ENCODE measurements at places on chromosomes 1 and 21.
A peak's percentile ranks its signal among the peaks of the same experiment; 100 is the strongest.

GRCh38 chr1:940107-941014, 16.6 kb downstream of the SAMD11 start:
- DNase-seq = no peak

- peak; percentile 47 for DNase-seq
These were observed at the start of gene C2CD4D for GRCh38 chr1:151839457-151840403. Gene C2CD4D (minus strand): TSS chr1:151839820. CDS start chr1:151838989, 831 bp downstream.

- no peak for DNase-seq
These were observed 95.5 kb upstream of the RALGPS2 start for GRCh38 chr1:178629252-178630154.

- DNase-seq = no peak
These were observed 107.5 kb downstream of the SPAG17 start for GRCh38 chr1:118077331-118078045.

- no peak for DNase-seq
These were observed 7.5 kb downstream of the MDM4 start for GRCh38 chr1:204523605-204524215.

GRCh38 chr1:238201992-238202391, 311.3 kb upstream of the ZP4 start:
- no peak for DNase-seq

DNA sequence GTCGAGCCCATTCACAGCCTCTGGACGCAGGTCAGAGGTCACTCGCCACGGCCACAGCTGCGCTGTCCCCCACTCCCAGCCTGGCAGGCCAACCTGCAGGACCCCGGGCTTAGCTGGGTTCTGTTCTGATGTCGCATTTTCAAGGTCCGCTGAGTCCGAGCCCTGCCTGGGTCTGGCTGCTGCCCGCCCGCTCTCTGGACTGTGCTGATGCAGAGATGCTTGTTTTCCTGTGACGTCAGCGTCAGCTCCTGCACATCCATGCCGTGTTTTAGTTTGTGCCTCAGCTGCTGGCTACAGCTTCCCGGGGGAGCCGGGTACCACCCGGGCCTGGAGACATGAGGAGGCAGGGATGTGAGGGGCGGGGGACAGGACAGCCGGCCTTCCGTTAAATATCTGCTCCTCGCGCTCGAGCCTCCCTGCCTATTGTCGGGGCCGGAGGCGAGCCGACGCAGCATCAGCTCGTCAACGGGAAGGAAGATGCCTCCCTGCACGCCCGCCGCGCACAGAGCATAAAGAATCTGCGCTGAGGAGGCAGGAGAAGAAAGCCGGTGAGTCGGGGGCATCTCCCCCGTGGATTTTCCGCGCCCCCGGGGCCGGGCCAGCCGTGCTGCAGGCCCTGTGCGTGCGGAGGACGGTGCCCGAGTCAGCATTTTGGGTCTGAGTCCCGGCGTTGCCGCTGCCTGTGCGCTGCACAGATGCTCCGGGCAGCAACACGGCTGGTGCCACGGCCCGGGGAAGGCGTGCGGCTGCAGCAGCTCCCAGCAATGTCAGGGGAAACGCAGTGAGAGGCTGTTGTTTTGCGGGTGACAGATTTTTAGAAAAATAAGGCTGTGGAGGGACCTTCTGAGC, 23.4 kb downstream of the PRKCZ start:
- no peak for DNase-seq

GRCh38 chr21:33244082-33244778, 14.5 kb downstream of the IFNAR2 start:
- no peak for DNase-seq

- no peak for DNase-seq
These were observed 65.4 kb downstream of the SLC35A3 start for GRCh38 chr1:100035214-100035613.

DNA sequence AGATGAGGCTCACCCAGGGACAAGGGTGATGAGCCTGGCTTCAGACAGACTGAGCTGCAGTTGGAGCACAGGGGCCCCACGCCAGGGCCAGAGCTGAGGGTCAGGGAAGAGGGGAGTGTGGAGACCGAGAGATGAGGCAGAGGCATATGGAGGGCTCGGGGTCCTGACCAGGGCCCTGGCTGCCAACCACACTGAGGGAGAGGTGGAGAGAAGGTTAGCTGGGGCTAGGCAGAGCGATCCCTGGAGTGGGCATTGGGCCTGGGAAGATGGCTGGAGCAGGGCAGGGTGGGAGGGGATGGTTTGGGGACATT, 8.0 kb downstream of the PEAR1 start:
- no peak for DNase-seq

DNA sequence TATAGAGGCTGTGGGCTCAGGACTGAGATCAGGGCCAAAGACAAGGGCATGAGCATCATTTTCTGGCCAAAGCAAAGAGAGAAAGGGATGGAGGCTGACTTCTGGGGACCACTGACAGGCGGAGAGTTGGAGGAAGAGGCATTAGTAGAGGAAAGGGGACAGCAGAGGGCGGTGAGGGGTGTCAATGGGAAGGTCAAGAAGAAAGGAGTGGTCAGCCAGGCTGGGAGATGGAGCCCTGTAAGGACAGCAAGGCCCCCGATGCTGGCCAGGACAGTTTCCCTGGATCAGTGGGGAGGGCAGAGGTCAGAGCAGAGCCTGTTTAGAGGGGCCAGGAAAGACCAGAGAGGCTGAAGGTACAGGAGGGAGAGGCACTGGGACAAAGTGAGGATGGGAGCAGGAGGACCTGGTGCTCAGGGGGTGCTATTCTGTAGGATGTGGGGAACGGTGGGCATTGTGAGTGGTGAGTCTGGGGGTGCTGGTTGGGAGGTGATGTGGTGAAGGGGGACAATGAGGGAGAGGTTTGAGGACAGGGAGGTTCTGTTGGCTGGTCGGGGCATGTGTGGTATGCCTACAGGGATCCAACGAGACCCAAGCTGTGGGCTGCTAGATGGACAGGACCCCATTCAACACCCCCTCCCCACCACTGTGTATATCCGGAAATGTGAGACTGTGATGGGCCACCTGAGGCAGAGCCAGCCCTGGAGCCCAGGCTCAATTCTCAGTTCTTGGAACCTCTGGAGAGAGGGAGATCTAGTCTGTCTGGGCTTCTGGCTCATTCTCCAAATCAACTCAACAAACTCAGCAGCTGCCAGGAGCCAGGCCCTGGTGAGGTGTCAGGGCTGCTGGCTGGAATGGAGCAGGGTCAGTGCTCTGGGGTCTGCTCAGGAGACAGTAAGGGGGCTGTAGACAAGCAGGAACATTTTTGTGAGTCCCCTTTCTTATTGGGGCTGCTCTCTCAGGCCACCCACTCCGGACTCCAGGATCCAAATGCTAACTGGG, 1.4 kb upstream of the FAM151A start:
- DNase-seq = no peak

DNA sequence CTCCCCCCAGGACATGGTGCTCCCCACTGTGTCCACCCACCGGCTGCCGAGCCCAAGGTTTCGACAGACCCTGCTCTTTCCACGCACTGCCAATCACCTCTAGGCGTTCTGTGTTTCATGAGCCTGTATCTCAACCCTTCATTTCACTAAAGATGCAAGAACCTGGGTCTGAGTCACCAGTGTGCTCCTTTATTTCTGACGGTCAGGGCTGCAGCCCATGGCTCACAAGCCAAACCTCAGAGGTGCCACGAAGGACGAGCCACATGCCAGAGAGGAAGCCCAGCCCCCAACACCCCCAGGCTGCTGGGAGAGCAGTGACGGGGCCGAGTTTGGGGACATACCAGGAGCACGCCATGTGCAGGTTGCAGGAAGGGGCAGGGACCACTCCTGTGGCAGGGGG, 79.2 kb upstream of the ARHGEF16 start:
- no peak for DNase-seq

GRCh38 chr1:21200767-21201166, 24.1 kb upstream of the EIF4G3 start:
- DNase-seq = no peak

DNA sequence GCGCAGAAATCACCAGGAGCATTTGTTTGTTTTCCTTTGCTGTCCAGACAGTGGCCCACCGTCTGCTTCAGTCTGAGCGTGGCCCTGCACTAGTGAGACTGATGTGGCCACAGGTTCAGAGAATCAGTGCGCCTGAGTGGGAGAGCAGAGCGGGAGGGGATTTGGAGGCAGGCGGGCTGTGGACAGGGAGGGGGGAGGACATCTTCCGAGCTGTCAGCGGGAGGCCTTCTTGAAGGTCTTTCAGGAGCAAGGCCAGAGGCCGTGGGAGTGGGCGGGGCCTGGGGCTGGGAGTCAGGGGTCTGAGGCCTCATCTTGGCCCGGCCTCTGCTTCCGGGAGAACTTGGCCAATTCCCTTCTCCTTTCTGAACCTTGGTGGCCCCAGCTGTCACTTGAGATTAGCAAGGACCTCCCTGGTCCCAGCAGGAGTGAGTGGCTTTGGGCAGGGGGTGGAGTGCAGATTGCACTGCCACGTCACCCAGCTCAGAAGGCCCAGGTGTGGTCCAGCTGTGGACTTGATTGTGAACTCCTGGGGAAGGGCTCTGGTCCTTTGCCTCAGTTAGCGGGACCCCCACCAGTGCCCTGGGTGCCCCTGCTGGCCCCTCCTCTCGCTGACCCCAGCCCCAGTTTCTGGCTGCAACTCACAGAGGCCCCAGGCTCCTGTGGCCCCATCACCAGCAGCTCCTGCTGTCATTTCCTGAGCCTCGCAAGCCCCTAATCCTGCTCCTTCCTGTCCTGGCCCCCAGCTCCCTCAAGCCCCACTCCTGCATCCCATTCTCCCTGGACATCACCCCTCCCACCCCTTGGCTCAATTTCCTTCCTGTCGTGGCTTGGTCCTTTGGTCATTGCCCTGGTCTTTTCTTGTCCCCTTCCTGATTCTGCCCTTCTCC, 8.4 kb downstream of the TNFRSF1B start:
- DNase-seq = no peak

GRCh38 chr1:53295726-53296116, 32.1 kb downstream of the LRP8 start:
- DNase-seq = no peak

DNA sequence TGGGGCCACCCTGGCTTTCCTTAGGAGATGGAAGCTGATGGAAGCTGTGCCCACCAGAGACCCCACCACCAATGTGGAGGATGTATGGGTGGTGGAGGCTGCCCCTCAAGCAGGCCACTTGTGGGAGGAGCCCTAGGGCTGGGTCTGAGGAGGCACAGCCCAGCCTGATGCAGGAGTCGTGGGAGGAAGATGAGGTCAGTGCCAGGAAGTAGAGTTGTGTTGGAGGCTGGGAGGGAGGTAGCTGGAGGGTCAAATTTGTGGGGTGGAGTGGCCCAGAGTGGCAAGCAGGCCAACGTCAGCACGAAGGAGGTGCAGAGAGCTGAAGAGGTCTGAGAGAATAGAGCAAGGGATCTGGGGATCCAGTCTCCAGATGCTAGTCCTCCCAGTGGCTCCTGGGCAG, 119.0 kb upstream of the USP24 start:
- DNase-seq = no peak

GRCh38 chr1:119870917-119871596, 25.3 kb downstream of the ADAM30 start:
- no peak for DNase-seq

- no peak for DNase-seq
These were observed 117.1 kb upstream of the CSF3R start for GRCh38 chr1:36599828-36600227.

DNA sequence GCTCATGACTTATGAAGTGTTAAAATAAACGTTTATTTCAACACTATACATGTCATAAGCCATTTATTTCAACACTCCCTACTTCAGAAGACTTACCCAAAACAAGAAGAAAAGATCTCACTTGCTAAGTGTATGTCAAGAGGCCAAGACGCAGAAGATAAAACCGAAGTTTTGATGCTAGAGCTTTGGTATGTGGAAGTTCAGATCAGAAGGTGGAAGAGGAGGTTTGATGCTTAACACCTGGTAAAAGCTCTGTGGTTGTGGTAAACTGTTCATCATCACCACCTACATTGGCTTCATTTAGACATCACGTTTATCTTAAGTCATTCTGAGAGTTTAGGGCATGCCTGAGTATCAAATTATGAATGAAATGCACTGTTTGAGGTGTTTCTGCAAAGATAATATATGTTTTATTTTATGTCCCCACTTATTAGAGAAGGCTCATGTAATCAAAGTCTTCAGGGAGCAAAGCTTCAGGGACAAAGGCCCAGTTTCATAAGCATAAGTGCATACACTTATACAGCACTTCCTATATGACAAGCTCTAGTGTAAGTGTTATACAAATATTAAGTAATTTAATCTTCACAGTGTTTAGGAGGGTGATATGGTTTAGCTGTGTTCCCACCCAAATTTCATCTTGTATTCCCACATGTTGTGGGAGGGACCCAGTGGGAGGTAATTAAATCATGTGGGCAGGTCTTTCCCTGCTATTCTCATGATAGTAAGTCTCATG, 533.3 kb downstream of the PTBP2 start:
- no peak for DNase-seq

DNA sequence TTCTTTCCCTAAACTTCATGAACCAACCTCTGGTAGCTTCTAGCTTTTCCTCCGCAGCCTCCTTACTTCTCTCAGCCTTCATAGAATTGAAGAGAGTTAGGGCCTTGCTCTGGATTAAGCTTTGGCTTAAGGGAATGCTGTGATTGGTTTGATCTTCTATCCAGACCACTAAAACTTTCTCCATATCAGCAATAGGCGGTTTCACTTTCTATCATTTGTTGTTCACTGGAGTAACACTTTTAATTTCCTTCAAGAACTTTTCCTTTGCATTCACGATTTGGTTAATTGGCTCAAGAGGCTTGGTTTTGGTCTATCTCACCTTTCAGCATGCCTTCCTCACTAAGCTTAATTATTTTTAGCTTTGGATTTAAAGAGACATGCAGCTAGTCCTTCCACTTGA, 5.1 kb downstream of the URB2 start:
- DNase-seq = no peak

DNA sequence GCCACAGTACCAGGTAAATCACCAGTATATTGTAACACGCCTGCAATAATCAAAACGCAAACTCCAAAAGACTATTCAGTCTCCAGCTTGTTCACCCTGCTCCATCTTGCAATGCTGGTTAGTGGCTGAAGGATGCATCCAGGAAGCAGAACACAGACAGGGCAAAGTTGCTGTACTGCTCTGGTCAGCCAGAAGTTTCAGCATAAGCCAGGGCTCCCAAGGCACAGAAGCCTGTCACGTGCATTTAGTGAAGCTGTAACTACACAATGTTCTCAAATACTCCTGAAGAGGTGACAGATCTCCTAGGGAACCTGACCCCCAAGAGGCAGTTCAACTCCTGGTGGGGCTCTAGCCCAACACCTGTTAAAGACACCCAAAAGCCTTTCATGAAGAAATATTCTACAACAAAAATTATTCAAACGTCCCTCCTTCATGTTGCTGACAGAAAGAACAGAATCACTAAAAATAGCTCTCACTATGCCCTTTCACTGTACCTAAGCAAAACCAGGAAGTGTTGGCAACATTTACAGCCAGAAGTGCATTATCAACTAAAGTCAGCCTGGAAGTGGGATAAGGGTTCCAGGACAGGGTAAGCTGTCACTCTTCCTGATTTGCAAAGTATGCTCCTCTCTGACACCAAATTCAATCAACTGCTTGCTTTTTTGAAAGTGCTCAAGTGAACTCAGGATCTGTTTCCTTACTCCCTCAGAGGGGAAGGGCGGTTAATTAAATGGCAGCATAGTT, 52.1 kb downstream of the SLC35D1 start:
- DNase-seq = no peak

GRCh38 chr1:68974447-68974846, 477.6 kb upstream of the DEPDC1 start:
- no peak for DNase-seq
